ENCODE measurements at places on chromosomes 11 and 22.

GRCh38 chr11:107598225-107599139 is 7.5 kb downstream of the ELMOD1 start:
- DNase-seq = no peak

- no peak for DNase-seq
Measured at GRCh38 chr11:41413843-41414242, 45.6 kb downstream of the LRRC4C start.

DNA sequence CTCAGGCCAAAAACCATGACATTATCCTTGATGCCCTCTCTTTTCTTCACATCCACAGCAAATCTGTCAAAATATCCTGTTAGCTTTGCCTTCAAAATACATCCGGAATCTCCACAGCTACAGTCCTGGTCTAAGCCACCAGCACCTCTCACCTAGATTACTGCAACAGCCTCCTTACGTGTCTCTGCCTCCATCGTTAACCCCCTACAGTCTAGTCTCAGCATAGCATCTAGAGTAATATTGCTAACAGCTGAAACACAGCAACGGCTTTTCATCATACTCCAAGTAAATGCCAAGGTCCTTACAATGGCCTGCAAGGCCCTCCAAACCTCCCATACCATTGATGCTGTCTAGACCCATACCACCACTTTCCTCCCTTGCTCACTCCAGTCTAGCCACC is 4.4 kb downstream of the TSG101 start:
- DNase-seq = no peak

DNA sequence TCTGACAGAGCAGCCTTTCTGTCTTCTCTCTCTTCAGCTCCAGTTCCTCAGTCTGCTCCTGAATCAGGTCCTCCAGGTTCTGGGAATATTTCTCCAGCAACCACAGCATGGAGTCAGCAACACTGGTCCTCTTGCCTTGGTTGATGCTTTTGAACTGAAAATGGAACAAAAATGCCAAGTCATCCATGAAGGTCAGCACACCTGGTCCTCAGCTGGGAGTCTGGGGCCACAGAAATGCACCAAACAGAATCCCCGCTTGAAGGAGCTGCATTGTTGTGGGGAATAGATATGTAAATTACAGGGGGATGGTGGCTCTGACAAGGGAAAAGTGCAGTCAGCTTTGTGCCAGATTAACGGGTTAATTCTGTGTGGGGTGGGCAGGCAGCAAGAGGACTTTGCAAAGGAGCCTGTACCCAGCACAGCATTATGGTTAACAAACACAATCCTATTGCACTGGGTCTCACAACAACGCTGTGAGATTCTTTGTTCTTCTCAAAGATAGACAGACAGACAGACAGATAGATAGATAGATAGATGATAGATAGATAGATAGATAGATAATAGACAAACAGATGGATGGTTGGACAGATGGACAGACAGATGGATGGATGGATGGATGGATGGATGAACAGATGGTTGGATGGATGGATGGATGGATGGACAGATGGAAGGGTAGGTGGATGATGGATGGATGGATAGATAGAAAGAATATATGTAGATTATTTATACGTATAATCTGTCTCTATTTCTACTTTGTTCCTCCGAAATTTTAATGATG is 33.8 kb upstream of the LRRC32 start:
- no peak for DNase-seq

DNA sequence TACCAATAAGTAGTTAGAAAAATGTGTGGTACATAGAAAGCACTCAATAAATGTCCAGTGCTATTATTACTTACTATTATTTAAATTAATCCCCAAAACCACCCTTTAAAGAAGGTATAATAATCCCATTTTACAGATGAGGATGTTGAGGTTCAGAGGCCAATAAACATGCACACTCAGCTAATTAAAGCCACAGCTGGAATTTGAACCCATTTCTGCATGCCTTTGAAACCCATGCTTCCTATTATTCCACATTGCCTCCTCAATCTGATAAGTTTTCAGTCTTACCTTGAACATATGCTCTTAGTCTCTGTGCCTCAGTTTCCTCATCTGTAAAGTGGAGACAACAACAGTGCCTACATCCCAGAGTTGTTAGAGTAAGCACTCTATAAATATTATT is 52.8 kb downstream of the CCDC34 start:
- DNase-seq = no peak

DNA sequence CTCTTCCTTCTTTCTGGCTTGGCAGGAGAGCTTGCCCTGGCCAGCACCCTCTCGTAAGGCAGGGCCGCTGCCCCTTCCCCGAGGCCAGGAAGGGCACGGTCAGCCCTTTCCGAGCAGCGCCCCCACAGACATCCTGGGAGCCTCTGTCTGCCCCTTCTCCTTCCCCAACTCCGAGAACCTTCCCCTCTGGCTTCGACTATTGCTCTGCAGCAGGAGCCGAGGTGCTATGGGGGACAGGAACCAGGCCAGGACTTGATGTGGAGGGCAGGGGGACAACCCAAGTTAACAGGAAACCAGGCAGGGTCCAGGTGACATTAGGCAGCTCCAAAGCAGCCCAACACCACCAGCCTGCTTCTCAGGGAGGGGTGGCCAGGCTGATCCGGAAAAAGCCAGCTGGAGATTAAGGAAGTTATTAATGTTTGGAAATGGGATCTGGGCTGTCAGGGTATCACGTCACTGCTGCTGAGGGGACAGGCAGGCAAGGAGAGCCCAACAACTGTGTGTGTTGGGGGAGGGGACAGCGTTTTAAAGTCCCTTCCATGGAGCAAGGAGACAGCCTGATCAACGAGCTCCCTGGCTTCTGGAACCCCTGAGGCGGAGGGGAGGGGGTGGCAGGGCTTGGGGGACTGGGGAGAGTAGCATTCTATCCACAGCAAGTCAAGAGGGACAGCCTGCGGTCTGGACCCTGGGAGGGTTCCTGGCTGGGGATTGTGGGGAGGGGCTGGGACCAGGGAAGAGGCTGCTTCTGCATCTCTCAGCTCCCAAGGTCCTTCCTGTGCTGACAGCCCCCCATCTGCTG is 27.3 kb downstream of the SYT7 start:
- DNase-seq = no peak

DNA sequence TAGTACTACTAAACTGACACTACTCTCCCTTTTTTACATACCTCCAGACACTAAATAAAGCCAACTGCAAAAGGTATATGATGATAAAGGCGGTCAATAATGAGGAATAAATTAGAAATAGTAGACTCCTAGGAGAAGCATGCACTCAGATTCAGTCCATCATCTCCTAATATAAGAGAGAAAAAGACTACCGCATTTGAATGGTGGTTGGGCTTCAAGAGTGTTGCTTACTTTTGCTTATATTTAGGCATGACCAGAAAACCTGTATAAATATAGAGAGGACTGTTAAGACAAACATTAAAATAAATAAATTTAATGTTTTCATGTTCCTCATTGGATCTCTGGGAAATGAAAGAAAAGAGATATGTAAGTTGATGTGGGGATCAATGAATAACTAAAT is 1137.0 kb downstream of the FAM181B start:
- DNase-seq = no peak
